Stimulated activated CD4-positive, alpha-beta T cell treated with anti-CD3 and anti-CD28 coated beads, Interleukin-1b, Interleukin-23, amount 100 ng/mL, for 1 hour (primary cell): ENCODE measurements at places on chromosomes 12 and 14.
A peak's percentile ranks its signal among the peaks of the same experiment; 100 is the strongest.

DNA sequence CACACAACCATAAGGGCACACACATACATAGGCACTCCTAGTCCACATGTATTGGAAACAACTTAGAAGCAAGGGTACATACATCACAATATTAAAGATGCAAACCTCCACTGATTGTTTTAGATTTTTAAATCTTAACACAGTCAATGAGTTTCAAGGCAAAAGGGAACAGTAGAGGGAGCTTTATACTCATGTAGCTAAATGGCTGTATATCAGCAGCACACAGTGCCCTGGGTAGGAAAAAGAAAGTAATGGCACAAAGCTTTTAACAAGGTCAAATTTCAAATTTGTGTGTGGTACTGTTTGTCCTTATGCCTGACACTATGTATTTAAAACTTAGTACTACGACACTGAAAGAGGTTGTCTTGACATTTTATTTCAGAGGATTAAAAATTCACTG lies 262.0 kb downstream of the MED13L start:
- DNase-seq: no peak

DNA sequence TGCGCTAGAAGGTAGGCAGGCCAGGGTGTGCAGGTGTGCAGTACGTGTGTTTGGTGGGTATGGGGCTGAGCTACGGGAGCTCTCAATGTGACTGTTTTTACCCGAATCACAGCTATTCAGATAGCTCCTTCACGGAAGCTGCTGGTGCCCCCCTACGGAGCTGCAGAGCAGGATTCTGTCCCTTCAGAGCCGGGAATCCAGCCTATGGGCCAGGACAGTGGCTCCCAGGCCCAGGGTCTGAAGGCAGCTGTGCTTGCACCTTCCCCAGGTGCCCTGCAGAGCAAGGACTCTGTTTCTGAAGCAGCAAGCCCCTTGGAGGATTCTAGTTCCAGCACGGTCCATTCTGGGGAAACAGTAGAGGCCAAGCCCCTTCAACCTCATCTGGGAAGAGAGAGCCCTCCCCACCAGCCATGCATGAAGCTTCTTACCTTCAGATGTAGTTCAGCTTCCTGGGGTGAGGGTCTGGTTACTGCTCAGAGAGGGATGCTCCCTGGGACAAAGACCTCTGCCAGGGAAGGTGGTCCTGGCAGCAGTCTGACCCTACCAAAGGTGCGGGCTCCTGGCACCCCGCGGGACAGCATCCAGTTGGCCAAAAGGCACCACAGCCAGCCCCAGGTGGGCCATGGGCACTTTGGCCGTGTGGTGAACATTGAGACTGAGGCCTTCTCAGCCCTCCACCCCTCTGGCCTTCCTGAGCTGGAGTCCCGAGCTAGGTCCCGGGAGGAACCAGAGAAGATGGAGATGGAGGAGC lies 29.1 kb downstream of the PLEKHH1 start:
- no peak for DNase-seq

GRCh38 chr14:37202812-37203211 lies 5.1 kb downstream of the MIPOL1 start:
- DNase-seq: no peak

DNA sequence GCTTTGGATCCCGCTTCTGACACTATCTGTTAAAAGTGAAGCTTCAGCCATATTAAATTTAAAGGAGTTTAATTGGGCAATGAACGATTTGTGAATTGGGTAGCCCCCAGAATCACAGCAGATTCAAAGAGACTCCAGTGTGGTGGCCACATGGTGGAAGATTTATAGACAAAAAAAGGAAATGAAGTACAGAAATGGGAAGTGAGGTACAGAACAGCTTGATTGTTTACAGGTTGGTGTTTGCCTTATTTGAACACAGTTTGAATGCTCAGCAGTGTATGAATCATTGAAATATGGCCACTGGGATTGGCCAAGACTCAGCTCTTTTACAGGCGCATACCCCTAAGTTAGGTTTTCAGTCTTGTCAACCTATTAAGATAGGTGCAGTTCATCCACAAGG lies 21.9 kb downstream of the CCDC91 start:
- DNase-seq: no peak

GRCh38 chr12:54412348-54412747 lies 6.7 kb downstream of the ITGA5 start:
- DNase-seq: no peak

GRCh38 chr14:23054000-23054811 lies 3.1 kb downstream of the CDH24 start:
- no peak for DNase-seq

DNA sequence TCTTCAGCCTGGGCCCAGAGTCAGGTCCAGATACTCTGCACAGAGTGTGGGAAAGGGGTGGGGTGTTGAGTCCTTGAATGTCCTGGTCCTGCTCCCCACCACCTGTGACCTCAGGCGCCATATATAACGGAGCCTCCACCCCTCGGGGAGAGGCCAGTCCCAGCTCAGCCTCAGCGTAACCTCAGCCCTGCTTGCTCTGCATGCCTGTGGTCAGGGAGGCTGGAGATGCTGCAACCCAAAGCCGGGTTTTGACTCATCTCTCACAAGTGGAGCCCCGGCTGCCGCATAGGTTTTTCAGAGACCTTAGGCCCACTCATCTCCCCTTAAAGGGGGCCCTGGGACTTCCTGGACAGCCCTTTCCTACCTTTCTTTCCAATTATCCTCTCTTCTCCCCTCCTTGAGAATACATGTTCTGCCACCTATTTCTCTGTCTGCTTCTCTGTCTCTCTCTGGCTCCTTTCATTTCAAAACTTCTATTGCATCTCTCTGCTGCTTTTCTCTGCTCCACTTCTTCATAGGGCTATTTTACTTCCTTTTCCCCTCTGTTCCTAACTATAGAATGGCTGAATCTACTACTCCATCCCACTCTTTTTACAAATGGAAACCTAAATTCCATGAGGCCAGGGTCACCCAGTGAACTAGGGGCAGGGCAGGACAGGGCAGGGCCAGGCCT lies 1.2 kb downstream of the ITGB7 start:
- DNase-seq: no peak

DNA sequence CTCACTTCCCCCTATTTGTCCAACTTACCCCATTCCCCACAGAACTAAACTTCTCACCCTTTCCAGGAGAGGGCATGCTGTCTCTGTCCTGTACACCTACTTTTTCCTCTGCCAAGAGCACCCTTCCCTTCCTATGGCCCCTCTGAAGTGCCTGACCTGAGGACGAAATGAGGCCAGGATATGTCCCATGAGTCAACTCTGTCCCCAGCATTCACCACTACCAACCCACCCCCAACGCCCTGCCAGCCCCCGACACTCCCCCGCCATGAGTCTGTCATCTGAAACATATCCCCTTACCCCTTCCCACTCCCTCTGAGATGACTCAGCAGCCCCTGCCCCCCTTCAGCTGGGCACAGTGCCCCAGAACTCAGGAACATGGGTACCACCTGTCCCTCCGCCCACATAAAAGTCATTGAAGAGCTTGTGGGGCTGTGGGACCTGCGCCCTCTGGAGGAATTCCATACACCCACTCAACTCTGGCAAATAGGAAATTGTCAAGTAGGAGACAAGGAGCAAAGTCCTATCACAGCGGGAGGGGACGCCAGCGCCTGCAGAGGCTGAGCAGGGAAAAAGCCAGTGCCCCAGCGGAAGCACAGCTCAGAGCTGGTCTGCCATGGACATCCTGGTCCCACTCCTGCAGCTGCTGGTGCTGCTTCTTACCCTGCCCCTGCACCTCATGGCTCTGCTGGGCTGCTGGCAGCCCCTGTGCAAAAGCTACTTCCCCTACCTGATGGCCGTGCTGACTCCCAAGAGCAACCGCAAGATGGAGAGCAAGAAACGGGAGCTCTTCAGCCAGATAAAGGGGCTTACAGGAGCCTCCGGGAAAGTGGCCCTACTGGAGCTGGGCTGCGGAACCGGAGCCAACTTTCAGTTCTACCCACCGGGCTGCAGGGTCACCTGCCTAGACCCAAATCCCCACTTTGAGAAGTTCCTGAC lies 26.3 kb downstream of the ITGA7 start:
- DNase-seq: no peak

- no peak for DNase-seq
Measured at GRCh38 chr14:103834956-103835355, 12.4 kb downstream of the PPP1R13B start.

DNA sequence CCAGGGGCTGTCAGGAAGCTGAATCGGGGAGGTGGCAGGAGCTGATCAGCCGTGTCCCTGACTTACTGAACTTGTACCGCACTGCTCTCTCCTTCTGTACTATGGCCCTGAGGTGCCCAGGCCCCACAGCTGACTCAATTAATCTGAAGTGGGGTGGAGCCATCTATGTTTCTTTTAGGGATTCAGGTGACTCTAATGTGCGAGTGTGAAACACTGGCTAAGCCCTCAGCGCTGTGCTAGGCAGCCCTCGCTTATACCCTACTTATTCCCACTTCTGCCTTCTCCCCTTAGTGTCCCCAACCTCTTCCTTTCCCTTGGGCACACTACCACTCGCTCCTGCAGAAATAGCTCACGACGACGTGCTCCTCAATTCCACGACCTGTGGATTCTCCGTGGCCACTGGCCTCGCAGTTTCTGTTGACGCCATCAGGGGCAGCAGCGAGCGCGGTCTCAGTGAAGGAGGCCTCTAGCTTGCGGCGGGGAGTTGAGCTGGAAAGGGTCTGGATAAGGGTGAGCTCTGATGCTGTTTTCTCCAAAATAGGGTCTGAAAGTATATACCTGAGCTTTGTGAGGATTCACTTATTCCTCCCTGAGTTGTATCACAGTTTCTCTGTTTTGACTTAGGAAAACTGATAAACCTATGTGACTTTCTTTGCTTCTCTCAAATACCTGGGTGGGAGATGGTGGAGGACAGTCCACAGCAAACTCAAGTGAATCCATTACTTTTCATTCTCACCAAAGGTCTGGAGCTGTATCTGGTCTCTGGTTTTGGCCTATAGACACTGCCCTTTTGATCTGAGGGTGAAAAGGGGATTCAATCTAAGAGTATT lies 167.6 kb downstream of the SLC41A2 start:
- peak; percentile 24 for DNase-seq

GRCh38 chr12:106080791-106081170 lies 58.0 kb downstream of the NUAK1 start:
- DNase-seq: no peak

DNA sequence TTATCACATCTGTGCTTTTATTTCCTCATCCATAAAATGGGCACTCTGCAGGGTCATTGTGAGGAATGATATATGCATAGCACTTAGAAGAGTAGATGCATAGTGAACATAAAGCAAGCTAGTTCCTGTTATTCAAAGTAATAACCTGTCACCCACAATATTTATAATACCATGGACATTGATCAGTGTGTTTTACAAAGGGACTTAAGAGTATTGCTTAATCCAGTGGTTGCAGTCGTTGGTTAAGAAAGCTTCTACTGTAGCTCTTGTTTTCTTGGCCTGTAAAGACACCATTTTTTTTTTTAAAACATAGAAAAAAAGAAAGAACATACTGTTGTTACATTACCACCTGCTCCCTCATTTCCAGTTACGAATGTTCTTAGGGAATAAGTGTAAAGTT lies 13.1 kb downstream of the METAP2 start:
- no peak for DNase-seq

DNA sequence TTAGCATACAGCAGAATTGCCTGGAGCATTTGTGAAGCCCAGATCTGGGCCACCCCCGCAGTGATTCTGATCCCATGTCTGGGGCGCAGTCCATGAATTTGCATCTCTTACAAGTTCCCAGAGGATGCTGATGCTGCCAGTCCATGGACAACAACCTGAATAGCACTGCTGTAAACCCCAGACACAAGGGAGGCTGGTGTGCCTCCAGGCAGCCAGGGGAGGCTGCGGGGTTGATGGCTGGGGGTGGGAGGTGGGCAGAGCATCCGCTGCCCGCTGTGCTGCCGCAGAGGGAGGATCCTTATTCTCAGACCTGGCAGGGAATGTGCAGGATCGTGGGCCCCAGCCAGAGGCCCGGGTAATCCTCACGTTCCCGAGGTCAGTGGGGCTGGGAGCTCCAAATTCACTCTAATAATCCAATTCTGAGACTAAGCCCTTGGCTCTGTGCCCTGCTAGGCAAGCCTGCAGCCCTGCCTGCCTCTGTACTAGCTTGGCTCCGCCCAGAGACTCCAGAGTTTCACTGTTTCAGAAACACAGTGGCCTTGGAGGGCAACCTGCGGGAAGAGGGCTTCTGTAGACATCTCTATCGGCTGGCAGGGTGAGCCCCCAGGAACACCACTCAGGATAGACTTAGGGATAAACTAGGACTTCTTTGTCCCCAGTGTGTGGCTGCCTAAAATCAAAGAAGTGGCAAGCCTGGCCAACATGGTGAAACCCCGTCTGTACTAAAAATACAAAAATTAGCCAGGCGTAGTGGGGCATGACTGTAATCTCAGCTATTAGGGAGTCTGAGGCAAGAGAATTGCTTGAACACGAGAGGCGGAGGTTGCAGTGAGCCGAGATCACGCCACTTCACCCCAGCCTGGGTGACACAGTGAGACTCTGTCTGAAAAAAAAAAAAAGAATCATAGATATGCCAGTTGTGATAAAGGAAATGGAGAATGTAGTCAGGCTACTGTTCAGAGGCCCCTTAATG lies 17.8 kb upstream of the MLEC start:
- DNase-seq: no peak

GRCh38 chr12:92558806-92559205 lies 144.0 kb upstream of the PLEKHG7 start:
- no peak for DNase-seq

DNA sequence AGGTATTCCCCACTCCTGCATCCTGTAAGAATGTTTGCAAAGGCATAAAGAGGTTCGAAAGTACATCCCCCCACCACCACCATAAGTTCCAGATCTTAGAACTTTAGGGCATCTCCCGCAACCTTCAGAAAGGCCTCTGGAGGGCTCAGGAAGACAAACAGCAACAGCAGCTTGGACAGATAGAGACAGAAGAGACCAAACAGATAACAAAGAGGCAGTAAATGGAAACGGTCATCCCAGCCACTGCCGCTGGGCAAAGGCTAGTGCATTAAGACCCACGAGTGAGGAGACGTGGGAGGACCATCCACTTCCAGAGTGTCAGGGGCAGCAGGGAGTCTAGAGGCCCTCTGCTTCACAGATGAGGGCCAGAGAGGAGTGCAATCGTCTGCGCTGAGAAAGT lies 124.3 kb downstream of the CRACR2A start:
- no peak for DNase-seq

DNA sequence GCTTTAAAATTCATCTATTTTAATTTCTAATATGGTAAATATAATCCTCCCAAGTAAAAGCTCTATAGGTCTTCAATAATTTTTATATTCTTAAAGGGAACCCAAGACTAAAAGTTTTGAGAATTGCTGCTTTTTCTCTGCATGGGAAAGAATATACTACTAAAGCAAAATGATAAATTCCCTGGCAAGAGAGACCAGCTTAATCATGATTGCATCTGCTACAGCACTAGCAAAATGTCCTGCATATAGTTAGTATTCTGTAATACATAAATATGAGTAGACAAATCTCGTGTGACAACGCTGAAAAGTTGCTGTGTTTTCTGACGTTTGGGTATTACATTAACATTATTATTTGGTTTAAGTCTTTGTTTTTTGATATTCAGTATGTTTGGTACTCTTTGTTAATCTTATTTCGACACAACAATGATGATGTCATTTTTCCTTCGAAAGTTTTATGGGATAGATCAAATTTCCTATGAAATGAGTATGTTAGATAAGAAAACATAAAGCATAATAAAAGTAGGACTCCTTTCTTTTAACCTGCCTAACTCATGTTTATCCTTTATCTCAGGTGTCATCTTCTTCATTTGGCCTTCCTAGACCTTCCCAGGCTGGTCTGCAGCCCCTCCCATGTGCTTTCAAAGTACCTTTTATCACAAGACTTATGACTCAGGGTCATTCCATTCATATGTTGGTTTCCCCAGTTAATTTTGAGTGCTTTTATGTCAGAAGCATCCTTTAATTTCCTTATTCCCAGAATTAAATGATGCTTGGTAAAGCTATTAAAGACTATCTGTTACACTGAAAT lies 321.9 kb downstream of the RAD51B start:
- no peak for DNase-seq
